ENCODE measurements at places on chromosomes 11 and 22.

- no peak for DNase-seq
These were observed 15.2 kb downstream of the PRR33 start for GRCh38 chr11:1876361-1877063.

DNA sequence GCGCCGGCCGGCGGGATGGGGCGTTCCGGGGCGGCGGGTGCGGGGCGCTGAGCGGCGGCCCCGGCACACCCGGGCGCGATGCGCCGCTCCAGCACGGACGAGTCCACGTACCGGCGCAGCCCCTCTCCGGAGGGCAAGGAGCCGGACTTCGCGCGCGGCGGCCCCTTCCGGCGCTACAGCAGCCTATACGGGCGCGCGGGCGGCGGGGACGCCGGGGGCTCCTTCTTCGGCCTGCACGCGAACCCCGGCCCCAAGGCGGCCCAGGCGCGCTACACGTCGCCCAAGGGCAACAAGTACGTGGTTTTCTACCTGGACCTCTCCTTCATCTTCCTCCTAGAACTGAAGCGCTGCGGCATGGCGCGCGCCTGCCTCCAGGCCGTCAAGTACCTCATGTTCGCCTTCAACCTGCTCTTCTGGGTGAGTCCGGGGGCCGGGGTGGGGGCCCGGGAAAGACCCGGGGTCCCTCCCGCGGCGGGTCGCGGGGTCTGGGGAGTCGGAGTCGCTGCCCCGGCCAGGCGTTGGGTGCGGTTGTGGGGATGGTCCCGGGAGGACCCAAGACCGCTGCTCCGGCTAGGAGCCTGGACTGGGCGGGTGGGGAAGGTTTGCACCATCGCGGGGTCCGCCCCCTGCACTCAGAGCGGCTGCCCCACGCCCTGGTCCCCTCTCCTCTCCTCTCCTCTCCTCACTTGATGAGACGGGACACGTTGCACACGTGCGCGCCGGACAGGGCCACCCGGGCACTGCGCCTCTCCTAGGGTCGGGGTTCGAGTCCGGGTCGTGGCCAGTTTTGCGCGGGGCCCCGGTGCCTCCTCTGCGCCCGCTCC, 7.5 kb downstream of the TSPAN4 start:
- no peak for DNase-seq

GRCh38 chr11:111963931-111964340, 26.8 kb downstream of the DIXDC1 start:
- DNase-seq: no peak

DNA sequence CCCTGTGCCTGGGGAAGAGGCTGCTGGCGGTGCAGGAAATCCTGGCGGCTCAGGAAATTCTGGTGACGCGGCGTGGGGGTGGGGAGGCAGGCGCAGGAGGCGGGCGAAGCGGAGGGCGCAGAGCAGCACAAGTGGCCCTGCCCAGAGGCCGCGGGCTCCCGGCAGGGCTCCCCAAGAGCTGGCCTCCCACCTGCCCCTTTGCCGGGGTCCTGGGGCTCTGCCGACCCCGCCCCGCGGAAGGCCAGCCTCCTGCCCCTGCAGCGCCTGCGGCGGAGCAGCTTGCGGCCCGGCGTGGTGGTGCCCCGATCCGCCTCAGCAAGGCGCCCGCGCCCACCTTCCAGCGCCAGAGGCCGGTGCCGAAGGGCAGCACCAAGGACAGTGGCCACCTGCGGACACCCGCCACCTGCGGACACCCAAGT, 100.2 kb upstream of the OR4C13 start:
- no peak for DNase-seq

DNA sequence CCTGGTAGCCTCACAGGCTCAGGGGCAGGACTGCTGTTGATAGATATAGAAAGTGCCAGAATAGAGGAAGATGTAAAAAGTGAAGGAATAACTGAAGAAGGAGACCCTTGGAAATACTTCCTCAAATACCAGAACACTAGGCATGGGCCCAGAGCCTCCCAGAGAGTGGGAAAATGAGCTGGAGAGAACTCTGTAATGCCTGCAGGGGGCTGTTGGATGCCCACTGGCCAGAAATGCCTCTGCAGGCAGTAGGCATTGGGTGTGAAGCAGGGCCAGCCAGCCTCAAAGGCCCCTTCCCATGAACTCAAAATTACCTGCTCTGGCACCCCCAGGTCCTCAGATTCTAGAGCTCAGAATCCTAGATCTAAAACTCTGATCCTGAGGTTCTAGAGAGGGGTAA, 15.1 kb downstream of the P2RY2 start:
- no peak for DNase-seq

DNA sequence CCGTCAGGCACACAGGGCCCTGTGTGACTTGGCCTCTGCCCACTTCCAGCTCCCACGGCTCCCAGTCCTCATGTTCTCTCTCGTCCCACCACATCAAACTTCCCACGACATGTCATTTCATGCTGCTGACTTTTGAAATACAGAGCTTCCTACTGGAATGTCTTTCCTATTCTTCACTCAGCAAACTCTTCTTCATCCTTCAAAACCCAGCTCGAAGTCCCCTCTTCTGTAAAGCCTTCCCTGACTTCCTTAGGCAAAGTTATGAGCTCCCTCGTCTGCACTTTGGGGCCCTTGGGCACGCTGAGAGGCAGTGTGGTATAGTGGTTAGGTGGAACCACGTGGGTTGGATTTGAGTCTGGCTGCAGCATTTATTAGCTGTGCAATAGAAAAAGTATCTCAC, 37.8 kb upstream of the EIF3D start:
- no peak for DNase-seq

GRCh38 chr11:117696540-117696939, 100.5 kb downstream of the DSCAML1 start:
- DNase-seq: no peak

DNA sequence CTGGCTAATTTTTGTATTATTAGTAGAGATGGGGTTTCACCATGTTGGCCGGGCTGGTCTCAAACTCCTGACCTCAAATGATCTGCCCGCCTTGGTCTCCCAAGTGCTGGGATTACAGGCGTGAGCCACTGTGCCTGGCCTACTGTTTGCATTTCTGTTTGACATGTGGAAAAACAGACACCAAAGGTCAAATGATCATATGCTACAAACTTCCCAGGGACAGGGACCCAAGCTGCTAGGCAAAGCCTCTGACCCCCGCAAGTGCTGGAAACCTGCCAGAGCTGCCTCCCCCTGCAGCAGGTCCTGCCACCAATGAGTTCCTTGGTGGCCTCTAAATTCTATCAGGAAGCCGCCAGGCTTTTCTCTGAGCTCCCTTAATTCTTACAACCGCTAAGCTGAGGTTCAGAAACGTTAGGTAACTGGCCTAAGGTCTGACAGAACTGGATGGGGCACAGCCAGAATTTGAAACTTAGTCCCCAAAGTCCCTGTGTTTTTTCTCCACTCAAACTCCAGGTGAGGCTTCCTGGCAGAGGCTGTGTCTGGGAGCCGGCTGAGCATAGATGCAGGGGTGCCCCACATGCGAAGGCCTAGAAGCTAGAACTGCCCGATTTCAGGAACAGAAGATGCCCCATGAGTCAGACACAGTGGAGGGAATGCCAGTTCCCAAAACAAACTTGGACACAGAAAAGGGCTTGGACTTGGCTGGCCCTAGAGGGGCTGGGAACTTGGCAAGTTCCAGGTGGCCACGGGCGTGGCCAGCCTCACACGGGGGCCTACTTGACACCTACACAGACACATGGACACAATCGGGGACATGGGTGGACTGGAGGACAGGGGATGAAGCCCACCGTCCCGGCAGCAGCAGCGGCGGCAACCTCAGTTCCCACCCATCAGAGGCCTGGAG, 7.4 kb downstream of the CSNK1E start:
- DNase-seq: no peak

- DNase-seq: no peak
These were observed 49.0 kb downstream of the JHY start for GRCh38 chr11:122931510-122931909.
